ENCODE measurements at places on chromosomes 12 and 14.

DNA sequence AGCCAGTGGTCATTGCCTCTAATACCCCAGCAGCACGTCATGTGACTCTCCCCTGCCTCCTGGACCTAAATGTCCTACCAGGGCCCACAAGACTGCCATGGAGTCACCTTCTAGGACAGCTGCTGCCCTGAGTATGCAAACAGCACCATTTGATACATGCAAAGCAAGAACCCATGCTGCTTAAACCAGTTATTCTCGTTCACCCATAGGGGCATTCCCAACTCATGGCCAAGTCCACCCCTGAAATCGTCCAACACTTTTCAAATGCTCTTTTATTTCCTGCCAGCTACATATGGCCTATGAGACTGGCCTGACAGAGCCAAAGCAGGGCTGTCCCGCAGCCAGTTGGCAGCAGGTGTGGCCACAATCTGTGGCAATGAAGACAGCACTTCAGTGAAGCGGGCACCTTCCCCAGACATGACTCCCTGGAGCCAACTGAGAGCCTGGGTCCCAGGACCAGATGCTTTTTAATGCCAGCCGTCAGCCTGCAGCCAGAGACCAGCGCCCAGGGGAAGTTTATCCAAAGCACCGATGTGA lies 99.9 kb downstream of the BCAT1 start:
- no peak for DNase-seq

- DNase-seq = no peak
Measured at GRCh38 chr14:73468828-73469375, 10.6 kb upstream of the NUMB start.

GRCh38 chr14:95597784-95598211 lies 62.9 kb downstream of the GLRX5 start:
- DNase-seq = no peak

- DNase-seq = no peak
Measured at GRCh38 chr14:69105326-69105725, 47.6 kb downstream of the DCAF5 start.

- no peak for DNase-seq
Measured at GRCh38 chr12:105256011-105256410, 20.0 kb upstream of the APPL2 start.

DNA sequence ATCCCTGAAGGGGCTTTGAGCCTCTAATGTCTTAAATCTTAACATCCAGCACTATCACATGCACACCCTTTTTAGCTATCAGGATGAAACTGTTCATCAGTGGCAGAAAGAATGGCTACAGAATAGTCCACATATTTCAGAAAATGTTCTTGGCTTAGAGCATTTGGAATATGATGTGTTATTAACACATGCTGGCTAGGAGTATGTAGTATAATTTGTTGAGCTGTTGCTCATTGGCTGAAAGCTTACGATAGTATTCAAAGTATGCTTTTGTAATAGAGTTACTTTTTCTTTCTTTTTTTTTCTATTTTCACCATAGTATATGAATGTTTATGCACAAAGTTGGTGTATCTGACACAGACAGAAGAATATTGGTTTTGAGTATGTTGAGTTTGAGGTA lies 55.1 kb downstream of the MNAT1 start:
- no peak for DNase-seq

DNA sequence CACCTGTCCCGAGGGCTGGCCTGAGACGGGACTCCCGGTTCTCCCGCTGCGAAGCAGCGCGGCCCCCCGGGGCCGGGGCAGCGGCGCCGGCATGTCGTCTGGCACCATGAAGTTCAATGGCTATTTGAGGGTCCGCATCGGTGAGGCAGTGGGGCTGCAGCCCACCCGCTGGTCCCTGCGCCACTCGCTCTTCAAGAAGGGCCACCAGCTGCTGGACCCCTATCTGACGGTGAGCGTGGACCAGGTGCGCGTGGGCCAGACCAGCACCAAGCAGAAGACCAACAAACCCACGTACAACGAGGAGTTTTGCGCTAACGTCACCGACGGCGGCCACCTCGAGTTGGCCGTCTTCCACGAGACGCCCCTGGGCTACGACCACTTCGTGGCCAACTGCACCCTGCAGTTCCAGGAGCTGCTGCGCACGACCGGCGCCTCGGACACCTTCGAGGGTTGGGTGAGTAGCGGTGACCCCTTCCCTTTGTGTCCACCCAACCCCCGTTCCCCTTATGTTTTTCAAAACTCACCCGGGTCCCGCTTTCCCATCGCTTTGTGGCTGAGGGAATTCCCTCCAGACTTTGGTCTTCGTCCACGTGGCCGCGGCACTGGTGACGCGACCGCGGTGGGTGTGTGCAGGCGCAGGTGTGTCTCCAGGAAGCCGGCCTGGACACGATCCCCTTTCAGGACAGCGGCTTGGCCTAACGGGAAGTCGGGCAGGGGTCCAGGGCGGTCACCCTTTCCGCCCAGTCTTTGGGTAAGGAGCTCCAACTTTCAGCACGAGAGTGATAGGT lies 826 bp downstream of the PRKCH start:
- no peak for DNase-seq

- DNase-seq = no peak
Measured at GRCh38 chr14:22265319-22266141, 323.5 kb downstream of the DAD1 start.

DNA sequence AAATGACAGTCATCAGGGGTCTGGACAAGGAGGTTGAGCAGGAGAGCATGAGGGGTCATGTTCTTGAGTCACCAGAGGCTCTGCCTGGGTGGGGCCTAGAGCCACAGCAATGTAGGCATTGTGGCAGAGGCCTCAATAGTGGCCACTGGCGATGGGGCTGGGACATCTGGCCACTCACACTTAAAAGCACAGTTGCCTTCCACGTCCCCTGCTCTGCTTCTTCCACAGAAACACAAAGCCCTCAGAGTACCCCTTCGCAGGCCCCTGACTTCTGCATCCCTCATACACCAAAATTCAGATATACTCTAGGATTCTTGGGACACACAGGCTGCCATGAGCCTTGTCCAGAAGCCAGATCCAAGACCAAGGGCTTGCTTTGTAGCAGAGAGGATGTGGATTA lies 2.2 kb downstream of the SLC10A1 start:
- no peak for DNase-seq

GRCh38 chr12:28172434-28173030 lies 17.7 kb upstream of the CCDC91 start:
- DNase-seq = no peak

DNA sequence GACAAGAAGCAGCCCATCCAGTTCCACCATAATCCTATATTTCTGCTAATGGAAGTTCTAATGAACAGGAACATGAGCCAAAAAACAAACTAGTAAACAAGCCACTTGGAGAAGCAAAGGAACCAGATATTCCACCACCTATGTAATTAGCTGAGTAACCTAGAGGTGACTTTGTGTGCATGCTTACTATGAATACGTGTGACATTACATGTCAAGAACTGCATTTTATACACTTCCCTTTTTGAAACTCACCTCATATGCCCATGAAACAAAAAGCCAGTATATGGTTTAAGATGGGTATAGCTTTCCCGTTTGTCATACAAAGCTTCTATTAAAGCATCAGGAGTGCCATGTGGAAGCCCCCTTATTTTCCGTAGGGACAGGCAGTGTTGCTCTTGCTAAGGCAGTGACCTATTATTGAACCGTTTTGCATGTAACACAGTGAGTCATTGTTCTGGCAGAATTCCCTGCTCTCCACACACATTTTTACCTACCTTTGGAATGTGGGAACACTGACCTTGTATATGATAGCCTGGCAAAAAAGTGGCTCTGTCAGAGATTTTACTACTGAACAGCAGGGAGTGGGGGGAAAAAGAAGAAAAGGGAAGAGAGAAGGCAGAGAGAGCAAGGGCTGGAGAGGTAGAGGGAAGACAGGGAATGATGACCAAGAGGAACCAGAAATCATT lies 34.8 kb upstream of the FRMD6 start:
- no peak for DNase-seq

- DNase-seq = no peak
Measured at GRCh38 chr14:99441157-99441870, 39.3 kb downstream of the SETD3 start.

DNA sequence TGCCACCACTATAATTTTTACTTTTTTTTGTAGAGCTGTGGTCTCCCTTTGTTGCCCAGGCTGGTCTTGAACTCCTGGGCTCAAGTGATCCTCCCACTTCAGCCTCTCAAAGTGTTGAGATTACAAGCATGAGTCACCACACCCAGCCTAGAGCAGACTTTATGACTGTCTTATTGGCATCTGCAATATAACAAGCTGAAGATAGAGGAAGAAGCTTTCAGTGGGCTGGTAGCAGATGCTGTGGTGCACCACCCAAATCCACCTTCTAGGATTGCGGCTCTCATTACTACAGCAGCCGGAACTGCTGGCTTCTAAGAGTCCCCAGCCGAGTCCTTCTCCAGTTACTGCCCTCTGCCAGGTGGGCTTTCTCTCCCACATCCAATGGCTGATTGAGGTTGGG lies 7.6 kb upstream of the STK38L start:
- DNase-seq = no peak

DNA sequence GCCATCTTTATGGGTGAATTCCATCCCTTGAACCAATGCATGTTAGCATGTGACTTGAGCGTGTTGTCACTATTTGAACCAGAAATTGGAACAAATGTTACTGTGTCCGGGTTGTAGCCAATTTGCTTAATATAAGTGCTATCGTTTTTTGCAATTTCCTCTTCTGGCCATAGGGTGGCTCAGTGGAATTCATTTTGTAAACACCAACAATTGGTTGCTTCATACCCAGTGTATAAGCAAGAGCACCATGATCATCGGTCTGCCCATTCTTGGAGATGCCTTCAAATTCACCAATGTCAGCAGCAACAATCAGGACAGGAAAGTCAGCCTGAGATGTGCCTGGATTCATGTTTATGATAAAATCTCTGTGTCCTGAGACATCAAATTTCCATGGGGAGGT lies 5.0 kb upstream of the NEDD1 start:
- DNase-seq = no peak

GRCh38 chr14:94346841-94347240 lies 23.7 kb upstream of the SERPINA6 start:
- no peak for DNase-seq

GRCh38 chr12:49121047-49121696 lies 10.0 kb downstream of the TUBA1B start:
- DNase-seq = no peak

GRCh38 chr12:69064734-69065443 lies 131.9 kb upstream of the CPM start:
- DNase-seq = no peak

DNA sequence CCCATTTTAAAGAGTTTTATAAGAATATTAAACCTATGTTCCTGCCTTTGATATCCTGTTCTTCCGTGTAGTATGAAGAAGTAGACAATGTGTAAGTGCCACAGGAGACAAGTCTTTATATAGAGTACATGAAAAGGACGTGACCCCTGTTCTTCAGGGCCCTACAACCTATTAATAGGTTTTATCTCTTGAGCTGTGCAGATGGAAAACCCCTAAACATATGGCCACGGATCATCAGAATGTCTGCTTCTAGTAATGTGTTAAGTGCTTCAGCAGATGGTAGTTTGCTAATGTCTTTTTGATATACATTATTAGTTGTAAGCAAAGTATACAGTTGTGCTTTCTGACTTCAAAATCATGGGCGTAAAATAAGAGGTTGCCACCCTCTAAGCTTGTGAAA lies 228.5 kb downstream of the PTPRO start:
- no peak for DNase-seq

GRCh38 chr12:56948457-56948777 lies 9.0 kb downstream of the RDH16 start:
- no peak for DNase-seq

DNA sequence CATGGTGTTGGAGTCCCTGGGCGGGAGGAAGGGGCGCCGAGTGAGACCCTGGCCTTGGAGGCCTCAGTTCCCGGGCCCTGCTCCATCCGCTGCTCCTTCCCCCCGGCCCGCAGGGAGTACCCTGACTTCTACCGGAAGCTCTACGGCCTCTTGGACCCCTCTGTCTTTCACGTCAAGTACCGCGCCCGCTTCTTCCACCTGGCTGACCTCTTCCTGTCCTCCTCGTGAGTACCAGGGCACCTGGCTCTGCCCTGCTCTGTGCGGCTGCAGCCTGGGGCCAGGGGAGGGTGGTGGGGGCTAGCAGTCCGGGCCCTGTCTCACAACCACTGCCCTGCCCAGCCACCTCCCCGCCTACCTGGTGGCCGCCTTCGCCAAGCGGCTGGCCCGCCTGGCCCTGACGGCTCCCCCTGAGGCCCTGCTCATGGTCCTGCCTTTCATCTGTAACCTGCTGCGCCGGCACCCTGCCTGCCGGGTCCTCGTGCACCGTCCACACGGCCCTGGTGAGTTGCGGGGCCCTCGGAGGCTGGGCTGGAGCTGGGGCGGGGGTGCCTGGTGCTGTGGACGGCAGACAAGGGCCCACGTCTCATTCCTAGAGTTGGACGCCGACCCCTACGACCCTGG lies 7.0 kb downstream of the NOC4L start:
- no peak for DNase-seq

GRCh38 chr12:50185970-50186663 lies 18.9 kb upstream of the CERS5 start:
- DNase-seq = no peak

DNA sequence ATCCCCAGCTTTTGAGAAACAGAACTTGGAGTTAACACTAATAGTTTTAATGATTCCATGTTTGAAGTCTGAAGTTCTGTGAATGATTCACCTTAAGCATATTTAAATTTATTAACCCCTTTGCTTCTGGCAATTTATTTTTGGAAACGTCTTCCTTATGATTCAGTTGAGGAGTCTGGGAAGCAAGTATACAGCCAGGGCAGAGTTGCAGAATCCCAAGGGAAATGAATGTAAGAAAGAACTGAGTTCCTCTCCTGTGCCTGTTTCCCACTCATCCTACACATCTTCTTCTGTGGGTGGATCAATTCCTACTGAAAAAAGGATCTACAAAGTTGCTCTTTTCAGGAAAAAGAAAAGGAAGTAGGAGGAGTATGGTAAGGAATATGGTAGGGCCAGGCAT lies 108.2 kb upstream of the CCDC91 start:
- no peak for DNase-seq

GRCh38 chr14:66434464-66434863 lies 51.7 kb upstream of the CCDC196 start:
- DNase-seq = no peak

DNA sequence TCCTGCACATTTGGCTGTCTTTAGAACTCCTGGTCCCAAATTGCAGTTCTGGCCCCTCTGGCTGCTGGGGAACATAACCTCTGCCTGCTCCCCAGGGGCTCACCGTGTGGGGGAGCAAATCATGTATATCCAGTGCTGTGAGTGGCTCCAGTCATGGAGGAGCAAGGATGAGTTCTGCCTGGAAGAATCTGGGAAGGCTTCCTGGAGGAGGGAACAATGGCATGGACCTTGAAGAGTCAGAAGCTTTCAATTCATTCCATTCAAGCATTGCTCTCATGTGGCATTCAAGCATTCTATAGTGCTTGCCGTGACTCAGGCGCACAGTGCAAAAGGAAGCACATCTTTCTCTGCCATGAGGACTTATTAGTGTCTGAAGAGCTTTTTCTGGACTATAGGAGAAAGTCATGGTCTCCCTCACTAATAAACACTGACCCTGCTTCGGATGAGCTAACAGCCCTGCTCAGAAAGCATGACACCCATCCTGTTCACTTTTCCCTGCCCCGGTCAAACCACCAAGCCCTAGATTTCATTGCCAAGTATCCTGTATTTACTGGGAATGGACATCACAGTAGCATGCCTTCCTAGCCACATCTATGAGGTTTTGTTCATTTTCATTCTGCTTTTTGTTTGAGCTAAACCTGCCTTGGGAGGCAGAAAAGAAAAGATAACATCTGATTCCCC lies 3.5 kb downstream of the IFI27 start:
- no peak for DNase-seq

GRCh38 chr14:67551123-67551522 lies 18.0 kb downstream of the PLEKHH1 start:
- no peak for DNase-seq
